Umbilical cord (tissue), 2 donors: ENCODE measurements at places on chromosomes 1 and 21.
A peak's percentile ranks its signal among the peaks of the same experiment; 100 is the strongest.

GRCh38 chr1:163172596-163172995 is 30.1 kb downstream of the RGS5 start:
- DNase-seq = no peak

DNA sequence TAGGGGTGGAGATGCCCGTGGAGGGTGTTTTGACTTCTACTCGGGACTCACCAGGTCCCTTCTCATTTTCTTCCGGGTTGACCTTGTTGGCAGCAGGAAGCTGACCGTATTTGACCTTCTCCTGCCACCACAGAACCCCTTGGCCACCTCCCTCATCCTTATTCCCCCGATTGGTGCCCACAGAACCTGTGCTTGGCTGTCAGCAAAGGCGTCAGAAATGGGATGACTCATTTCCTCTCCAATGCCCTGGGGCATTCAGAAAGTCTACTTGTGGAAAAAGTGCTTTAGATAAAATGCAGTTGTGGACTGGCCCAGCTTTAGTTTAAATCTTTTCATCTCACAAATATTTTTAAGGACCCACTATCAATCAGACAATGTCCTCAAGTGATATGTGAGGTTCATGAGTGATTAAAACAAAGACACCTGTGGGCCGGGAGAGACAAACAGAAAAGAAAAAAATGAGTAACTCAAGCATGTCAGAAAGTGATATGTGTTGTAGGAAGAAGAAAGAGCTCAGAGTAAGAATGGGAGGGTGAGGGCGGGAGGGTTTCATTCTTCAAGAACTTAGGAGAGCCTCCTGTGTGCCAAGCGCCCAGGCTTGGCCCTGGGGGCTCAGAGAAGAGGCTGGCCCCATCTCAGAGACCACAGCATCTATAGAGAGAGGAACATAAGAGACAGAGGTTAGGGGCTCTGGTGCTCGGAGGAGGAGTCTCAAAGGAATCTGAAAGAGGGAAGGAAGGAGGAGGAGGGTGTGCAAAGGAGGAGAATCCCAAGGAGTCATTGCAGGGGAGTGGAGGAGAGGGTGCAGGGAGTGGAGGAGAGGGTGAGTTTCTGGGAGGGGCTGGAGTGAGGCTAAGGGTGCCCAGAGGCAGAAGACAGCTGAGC is 221.6 kb upstream of the VAMP3 start:
- DNase-seq = peak; percentile 67

GRCh38 chr1:99751877-99752504 is 14.4 kb downstream of the FRRS1 start:
- no peak for DNase-seq

DNA sequence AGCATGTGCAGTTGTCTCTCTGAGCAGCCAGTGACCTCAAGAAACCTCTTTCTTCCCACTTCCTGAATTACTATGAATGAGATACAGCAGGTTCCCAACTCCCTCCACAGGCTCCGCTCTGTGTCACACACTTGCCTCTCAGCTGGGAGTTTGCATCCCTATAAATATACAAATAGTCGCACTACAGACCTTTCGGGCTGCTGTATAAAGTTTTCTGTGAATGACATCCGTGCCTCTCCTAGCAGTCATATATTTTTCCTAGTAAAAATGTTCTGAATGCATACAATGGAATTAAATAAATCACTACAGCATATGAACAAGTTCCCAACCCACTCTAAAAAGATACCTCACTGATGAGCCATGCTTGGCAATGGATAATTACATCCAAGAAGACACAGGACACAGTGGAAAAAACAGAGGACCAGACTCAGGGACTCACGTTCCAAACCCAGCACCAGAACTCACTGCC is 66.8 kb downstream of the CAPZB start:
- no peak for DNase-seq

DNA sequence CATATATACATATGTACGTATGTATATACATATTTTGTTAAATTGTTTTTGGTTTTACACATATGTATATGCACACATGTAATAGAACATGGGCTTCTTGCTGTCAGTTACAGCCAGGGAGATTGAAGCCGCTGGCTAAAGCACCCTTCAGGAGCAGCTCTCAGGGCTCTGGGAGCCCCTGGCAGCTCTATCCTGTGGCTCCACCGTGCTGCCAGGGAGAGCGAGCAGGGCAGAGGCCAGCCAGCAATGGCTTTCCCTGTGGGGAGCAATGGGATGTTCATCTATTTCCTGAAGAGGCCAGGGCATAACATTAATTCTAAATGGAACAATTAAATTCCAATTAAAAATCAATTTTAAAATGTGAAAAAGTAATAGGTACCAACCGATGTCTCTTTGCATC is 102.9 kb downstream of the PSMG1 start:
- no peak for DNase-seq

- no peak for DNase-seq
Observed at GRCh38 chr1:165836664-165837482, 9.5 kb downstream of the UCK2 start.

DNA sequence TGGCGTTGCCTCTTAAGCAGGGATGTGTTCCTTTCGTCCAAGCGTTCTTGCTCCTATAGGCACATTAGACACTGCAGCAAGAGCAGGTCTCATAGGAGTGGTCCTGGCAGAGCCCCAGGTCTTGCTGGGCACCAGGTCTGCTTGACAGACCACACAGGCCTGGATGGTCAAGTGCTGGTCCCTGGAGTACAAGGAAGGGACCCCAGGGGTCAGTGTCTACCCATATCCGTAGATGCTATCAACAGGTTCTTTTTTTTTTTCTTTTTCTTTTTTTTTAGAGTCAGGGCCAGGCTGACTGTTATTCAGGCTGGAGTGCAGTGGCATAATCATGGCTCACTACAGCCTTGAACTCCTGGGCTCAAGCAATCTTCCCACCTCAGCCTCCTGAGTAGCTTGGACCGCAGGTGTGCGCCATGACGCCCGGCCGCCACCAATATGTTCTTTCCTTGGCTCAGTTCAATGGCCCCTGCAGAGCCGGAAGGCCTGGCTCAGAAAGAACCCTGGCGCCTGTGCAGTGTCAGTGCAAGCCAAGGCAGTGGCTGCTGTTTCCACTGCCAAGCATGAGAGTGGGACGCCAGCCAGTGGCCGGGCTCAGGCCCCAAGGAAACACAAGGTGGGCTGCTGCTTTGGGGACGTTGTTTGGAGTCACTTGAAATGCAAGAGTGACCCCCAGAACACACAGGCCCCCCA is 10.0 kb upstream of the TNFRSF8 start:
- peak; percentile 58 for DNase-seq

DNA sequence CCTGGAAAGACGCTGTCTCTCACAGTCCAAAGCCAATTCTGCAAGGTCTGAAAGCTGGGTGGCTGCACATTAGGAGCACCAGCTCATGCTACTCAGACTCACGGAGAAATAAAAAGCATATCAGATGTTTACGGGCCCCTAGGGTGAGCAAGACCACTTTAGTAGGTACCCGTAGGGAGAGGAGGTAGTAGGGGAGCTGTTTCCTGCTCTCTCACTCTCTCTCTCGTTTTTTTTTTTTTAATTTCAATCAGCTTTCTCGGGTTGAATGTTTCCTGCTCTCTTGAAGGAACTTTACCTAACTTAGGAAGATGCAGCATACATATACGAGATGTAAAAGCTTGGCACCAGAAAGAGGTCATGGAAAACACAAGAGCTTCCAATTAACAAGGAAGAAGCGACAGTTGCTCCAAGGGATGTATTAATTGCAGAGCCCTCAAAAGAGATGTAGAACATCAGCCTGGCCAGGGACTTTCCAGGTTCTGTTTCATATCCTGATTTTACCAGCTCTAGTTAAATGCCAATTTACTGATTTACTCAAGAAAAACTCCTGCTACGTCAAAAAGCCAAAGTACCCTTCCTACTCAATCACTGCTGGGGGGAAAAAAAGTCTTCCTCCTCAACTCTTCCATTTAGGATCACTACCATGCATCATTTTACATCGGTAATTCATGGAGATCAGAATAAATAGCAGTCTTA is 3.1 kb downstream of the LORICRIN start:
- no peak for DNase-seq

- DNase-seq = peak; percentile 40
Observed at GRCh38 chr21:36321325-36322082, 1.5 kb downstream of the MORC3 start.

DNA sequence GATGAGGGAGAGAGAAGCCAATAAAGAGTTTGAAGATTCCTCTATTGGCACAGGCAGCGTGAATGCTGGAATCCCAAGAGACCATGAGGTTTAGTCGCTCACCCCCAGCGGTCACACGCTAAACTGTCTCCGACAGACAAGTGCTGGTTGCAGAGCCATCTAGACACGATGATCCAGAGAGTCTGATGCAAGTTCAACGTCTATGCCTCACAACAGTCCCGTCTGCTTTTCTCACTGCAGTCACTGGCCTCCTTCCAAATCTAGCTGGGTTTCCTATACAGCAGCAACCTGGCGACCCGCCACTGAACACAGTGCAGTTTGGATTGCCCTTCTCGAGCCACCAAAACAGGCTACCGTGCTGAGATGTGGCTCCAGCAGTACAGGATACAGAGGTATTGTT is 98.6 kb upstream of the KRTAP19-8 start:
- DNase-seq = no peak

DNA sequence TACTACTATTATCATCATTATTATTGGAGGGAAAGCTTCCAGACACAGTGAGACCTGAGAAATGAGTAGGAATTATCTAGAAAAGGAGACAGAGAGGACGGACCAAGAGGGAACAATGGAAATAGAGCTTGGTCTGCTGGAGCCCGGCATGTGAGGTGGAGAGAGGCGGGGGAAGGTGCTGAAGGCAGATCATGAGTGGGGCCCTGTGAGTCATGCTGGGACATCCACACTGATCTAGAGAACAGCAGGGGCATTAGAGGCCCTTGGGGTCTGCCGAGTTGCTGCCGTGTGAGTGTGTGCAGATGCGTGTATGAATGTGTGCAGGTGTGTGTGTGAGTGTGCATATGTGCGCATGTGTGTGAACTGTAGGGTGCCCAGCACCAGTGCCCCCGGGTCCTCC is 65.7 kb downstream of the TMCO4 start:
- peak; percentile 21 for DNase-seq

GRCh38 chr1:168751195-168751650 is 22.2 kb upstream of the DPT start:
- DNase-seq = peak; percentile 92

DNA sequence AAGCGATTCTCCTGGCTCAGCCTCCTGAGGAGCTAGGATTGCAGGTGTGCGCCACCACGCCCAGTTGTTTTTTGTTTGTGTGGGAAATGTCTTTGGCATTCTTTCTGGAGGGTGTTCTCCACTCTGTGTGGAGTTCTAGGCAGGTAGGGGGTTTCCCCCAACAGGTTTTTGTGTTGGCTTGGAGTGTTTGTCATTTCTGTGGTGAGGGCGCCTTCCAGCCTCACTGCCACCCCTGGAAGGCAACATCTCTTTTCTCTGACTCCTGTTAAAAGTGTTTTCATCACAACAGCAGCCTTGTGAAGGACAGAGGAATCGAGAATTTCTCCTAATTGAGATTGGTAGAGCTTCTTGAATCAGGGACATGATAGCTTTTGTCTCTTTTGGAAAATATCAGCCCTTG is 69.7 kb downstream of the PRKCZ start:
- no peak for DNase-seq

- no peak for DNase-seq
Observed at GRCh38 chr1:162709870-162710269, 77.6 kb downstream of the DDR2 start.

DNA sequence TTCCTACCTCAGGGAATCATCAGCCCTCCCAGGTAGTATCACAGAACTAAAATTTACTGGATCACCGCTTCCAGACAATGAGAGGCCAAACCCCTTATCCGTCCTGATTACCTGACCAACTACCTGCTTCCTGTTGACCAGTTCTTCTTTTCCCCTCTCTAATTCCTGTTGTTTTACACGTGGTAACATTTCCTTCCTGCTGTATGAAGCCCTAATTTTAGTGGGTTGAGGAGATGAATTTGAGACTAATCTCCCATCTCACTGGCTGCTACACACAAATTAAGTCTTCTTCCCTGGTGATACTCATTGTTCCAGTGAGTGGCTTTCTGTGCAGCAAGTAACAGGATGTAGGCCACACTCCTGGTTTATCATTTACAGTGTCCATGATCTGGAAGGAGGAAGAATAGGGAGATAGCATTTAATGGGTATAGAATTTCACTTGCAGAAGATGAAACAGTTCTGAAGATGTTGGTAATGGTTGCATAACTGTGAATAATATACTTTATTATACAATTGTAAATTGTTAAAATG is 2112.9 kb downstream of the NCAM2 start:
- no peak for DNase-seq

DNA sequence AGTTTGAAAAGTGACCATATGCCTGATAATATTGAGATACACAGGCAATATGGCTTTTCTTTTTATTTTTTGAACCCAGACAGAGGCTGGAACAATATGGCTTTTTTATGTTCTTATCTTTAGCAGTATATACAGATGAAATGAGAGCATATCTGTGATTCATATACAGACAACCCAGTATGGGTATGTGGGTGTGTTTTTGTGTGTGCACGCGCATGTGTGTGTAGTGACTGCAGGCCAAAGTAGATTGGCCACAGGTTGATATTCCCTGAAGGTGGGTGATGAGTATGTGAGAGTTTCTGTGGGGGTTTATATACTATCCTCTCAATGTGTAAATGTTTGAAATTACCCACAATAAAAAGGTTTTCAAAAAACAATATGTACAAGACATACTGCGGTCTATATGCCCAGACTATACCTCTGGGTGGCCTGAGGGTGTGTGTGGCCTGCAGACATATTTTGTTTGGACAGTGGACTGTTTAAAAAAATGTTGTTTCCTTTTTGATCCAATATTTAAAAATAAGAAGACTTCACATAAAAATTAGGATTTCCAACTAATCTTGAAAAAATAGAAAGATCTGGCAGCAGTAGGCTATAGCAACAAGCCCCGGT is 26.3 kb upstream of the TIAM1 start:
- no peak for DNase-seq

- no peak for DNase-seq
Observed at GRCh38 chr1:46451948-46452930, 37.4 kb upstream of the DMBX1 start.

- DNase-seq = no peak
Observed at GRCh38 chr1:33143698-33144097, 38.1 kb downstream of the TRIM62 start.

DNA sequence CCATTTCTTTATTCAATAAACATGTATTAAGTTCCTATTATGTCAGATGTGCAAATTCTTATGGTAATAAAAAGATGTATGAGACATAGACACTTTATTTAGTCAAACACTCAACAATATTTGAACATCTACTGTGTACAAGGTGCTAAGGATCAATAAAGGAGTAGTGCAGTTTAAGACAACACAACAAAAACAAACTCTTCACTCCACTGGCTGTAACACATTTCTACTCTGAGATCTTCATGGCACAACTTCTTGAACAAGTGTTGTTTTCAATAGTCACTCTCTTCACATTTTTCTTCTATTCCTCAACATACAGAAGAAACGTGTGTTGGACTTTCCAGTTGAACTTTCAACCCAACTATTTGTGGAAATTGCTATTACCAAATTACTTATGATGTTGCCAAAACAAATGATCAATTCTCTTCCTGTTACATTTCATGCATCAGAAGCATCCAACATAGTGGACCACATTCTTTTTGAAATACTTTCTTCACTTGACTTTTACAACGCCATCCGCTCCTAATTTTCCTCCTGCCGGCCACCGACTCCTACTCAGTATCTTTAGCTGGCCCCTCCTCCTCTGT is 25.4 kb downstream of the HSD3B1 start:
- no peak for DNase-seq

GRCh38 chr1:171345536-171345935 is 31.6 kb downstream of the FMO4 start:
- no peak for DNase-seq
